SJSA1 (cell line): ENCODE measurements at places on chromosomes 12 and 14.

DNA sequence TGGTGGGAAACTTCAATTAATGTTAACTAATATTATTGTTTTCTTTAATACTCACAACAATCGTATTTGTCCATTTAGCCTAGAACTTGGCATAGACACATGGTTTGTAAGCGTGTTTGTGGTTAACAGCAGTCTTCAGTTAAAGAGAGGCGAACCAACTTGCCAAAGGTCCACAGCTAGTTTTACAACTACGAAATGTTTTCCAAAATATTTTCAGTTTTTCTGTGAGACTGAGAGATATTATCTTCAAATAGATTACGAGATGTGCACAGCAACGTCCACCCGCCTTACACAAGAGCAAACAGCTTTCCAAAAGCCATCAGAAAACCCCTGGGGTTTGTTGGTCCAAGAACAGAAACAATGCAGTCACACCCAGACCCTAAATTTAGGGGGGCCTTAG is 58.6 kb upstream of the RASSF3 start:
- DNase-seq: no peak

DNA sequence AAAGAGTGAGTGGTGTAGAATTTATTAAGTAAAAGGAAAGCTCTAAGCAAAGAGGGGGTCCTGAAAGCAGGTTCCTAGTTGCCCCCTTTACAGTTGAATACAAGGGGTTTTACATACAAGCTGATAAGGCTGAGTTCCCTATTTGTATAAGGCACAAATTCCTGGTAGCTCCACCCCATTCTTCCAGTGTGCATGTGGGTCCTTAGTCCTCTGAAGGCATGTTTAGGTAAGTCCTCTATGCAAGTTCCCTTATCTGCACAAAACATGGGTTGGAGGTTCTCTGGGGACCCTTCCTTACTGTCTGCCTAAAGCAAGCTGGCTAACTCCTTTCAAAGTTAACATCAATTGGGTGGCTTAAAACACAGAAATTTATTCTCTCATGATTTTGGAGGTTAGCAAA is 2.9 kb upstream of the FAR2 start:
- DNase-seq: no peak

GRCh38 chr14:48435221-48435620 is 759.8 kb upstream of the MDGA2 start:
- DNase-seq: no peak

GRCh38 chr14:61322799-61323290 is 1.5 kb downstream of the PRKCH start:
- no peak for DNase-seq
